Ascending aorta (tissue), 2 donors: ENCODE measurements at places on chromosomes 1 and 21. TPM values are rescaled to one million over a fixed set of nuclear protein-coding genes. Genes with fewer than 3 reads are reported as not detected.

GRCh38 chr1:198664068-198664788 is 25.4 kb downstream of the PTPRC start:
- H3K4me1 ChIP-seq: no peaks in the 10 kb centered on the region
- H3K4me3 ChIP-seq: no peak overlapping the region
- no peak for DNase-seq
- no peak overlapping the region for H3K27ac ChIP-seq
- no peaks in the 10 kb centered on the region for H3K27me3 ChIP-seq

The FAM78B gene
- not detected for total RNA-seq

DNA sequence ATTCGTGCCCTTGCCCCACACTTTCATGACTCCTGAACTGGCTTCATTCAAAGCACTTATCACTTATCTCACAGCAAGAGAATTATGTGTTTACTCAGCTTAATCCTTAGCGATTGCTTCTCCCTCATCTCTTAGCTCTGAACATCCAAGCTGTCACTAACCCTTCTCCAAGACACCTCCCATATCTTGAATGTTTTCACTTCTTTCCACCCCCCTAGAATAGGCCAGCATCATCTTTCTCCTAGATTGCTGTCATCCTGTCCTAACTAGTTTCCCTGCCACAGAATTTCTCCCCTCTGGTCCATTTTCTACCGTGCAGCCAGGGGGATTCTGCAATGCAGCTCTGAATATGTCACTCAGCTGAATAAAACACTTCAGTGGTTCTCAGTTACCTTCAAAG is 68.6 kb upstream of the SPATA6 start:
- no peaks in the 10 kb centered on the region for H3K36me3 ChIP-seq
- H3K27me3 ChIP-seq: no peaks in the 10 kb centered on the region
- H3K4me1 ChIP-seq: no peaks in the 10 kb centered on the region
- DNase-seq: no peak

- DNase-seq: no peak
- H3K27ac ChIP-seq: no peak overlapping the region
- no peak overlapping the region for H3K4me3 ChIP-seq
- H3K36me3 ChIP-seq: no peaks in the 10 kb centered on the region
Observed at GRCh38 chr1:183188240-183188639, 2.2 kb downstream of the LAMC2 start.

GRCh38 chr1:248710305-248710900 is 7.8 kb upstream of the OR14I1 start:
- no peak overlapping the region for H3K27ac ChIP-seq
- H3K4me3 ChIP-seq: no peak overlapping the region
- H3K4me1 ChIP-seq: no peaks in the 10 kb centered on the region
- DNase-seq: no peak

DNA sequence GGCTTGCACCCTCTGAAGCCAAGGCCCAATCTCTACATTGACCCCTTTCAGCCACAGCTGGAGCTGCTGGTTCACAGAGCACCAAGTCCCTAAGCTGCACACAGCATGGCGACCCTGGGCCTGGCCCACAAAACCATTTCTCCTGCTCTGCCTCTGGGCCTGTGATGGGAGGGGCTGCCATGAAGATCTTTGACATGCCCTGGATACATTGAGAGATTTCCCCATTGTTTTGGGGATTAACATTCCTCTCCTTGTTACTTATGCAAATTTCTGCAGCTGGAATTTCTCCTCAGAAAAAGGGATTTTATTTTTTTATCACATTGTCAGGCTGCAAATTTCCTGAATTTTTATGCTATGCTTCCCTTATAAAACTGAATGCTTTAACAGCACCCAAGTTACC is 235.8 kb downstream of the COL11A1 start:
- no peaks in the 10 kb centered on the region for H3K27me3 ChIP-seq
- H3K4me3 ChIP-seq: no peak overlapping the region
- DNase-seq: no peak
- H3K27ac ChIP-seq: no peak overlapping the region
- no peaks in the 10 kb centered on the region for H3K4me1 ChIP-seq
- H3K36me3 ChIP-seq: no peaks in the 10 kb centered on the region

The MIXL1 gene
- not detected for total RNA-seq

GRCh38 chr1:30668024-30668423 is 55.4 kb downstream of the MATN1 start:
- no peaks in the 10 kb centered on the region for H3K36me3 ChIP-seq
- H3K4me1 ChIP-seq: no peaks in the 10 kb centered on the region
- H3K27me3 ChIP-seq: no peaks in the 10 kb centered on the region
- no peak overlapping the region for H3K4me3 ChIP-seq
- no peak for DNase-seq
- no peak overlapping the region for H3K27ac ChIP-seq

- DNase-seq: peak; percentile 70
- peaks cover 8% of the 10 kb centered on the region for H3K27me3 ChIP-seq
- H3K4me1 ChIP-seq: peaks cover 8% of the 10 kb centered on the region
Observed at GRCh38 chr21:26967062-26967913, at the start of gene ADAMTS5. Gene ADAMTS5, minus strand, starts transcription at chr21:26967088. Its CDS starts 697 bp downstream, at chr21:26966391.

The OXCT2 gene
- total RNA-seq: not detected

GRCh38 chr1:21206117-21206516 is 29.4 kb upstream of the EIF4G3 start:
- H3K27ac ChIP-seq: no peak overlapping the region
- no peak overlapping the region for H3K4me3 ChIP-seq
- H3K36me3 ChIP-seq: no peaks in the 10 kb centered on the region
- no peaks in the 10 kb centered on the region for H3K4me1 ChIP-seq
- no peak for DNase-seq

- H3K4me3 ChIP-seq: no peak overlapping the region
- H3K27ac ChIP-seq: no peak overlapping the region
- DNase-seq: no peak
- H3K36me3 ChIP-seq: no peaks in the 10 kb centered on the region
- H3K27me3 ChIP-seq: no peaks in the 10 kb centered on the region
Observed at GRCh38 chr1:9016455-9016854, 9.8 kb downstream of the SLC2A7 start.
